ENCODE measurements at places on chromosomes 2 and 18.

- DNase-seq = no peak
These were observed 223.4 kb downstream of the TFCP2L1 start for GRCh38 chr2:121061633-121062032.

GRCh38 chr2:59046401-59047372, 805.6 kb upstream of the FANCL start:
- DNase-seq = no peak

DNA sequence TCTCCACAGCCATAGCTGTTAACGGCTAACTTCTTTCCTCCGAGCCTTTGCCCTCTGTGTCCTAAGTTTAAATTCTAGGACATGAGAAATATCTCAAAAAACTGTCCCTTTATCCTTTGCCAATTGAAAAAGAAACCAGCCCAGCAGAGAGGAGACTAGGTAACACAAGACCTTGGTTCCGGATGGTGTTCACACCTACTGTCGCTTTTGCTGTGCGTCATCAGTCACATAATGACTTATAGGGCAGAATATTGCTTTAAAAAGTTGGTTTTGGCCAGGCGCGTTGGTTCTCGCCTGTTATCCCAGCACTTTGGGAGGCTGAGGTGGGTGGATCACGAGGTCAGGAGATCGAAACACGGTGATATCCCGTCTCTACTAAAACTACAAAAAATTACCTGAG, 66.2 kb downstream of the SP3 start:
- no peak for DNase-seq

GRCh38 chr2:237691029-237691907, 63.9 kb downstream of the LRRFIP1 start:
- no peak for DNase-seq

GRCh38 chr2:132463719-132464118, 47.1 kb downstream of the GPR39 start:
- DNase-seq = no peak

DNA sequence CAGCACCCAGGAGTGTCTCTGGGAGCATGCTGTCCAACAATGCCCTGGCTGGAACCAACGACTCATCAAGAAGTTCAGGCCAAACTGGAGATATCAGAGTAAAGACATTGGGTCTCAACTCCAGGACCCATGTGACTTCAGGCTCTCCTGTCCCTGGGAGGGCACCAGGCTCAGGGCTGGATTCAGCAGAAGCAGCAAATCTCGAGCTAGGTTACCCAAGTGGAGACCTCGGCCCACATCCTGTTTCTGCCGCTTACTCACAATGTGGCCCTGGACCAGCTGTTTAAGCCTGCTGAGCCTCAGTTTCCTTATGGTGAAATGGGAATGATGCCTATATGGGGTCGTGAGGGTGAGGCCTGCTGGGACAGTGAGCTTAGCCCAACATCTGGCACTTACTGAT, 9.3 kb upstream of the OTOF start:
- no peak for DNase-seq

GRCh38 chr18:63319383-63320122, at the start of gene BCL2:
Gene BCL2 (minus strand): TSS chr18:63319769.
- peak; percentile 50 for DNase-seq

GRCh38 chr2:61988462-61989366, 83.2 kb downstream of the COMMD1 start:
- no peak for DNase-seq

- no peak for DNase-seq
These were observed 172.0 kb upstream of the ALKAL2 start for GRCh38 chr2:459931-460330.

- peak; percentile 28 for DNase-seq
These were observed at the start of gene TGFBRAP1 for GRCh38 chr2:105329561-105330495. Gene TGFBRAP1 (minus strand): TSS chr2:105329735. CDS start chr2:105308301, 21,434 bp downstream.

GRCh38 chr2:149219856-149220255, 110.5 kb upstream of the LYPD6 start:
- no peak for DNase-seq

DNA sequence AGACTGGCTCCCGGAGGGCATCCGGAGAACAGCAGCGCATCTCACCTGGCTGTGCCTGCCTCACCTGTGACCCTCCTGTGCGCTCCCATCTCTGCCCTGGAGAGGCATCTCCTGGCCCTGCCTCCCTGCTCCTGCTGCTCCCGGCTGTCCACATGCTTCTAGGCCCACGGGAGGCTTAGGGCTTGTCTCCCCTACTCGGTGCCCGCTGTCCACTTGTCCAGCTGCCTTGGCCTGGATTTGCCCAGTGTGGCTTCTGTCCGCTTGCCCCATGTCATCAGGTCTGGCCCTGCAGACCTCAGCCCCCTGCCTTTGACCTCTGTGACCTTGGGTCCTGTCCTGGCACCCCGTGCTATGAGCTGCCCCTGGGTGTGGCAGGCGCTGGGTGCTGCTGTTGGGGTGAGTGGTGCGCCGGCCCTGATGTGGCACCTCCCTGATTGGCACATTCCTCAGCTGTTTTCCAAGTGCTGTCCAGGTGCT, 4.5 kb downstream of the BOK start:
- no peak for DNase-seq

- no peak for DNase-seq
These were observed 39.2 kb downstream of the WDR33 start for GRCh38 chr2:127771756-127772155.

DNA sequence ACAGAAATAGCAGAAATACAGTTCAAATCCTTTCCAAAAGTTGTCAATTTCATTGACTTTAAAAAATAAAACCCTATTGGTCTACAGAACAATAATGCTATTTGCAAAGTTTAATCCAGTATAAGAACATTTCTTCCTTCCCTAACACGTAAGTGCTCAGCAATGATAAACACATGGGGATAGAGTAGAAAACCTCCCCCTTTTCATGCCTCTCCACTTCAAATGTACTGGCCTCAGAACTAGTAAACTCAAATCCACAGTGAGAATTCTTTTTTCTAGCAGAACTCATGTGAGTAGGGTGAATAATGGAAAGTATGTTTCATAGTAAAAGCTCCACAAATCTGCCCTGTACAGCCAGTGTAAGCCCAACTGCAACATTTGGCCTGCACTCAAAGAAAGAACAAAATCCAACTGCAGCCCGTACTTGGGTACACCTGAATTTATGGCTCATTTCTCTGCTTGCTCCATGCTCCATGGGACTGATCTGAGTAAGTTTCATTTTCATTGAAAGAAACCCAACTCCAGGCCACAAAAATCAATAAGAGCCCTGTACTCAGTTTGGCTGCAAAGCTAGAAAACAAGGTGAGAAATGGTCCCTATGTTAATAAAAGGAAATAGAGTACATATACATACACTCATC, 115.0 kb upstream of the RMDN2 start:
- no peak for DNase-seq

DNA sequence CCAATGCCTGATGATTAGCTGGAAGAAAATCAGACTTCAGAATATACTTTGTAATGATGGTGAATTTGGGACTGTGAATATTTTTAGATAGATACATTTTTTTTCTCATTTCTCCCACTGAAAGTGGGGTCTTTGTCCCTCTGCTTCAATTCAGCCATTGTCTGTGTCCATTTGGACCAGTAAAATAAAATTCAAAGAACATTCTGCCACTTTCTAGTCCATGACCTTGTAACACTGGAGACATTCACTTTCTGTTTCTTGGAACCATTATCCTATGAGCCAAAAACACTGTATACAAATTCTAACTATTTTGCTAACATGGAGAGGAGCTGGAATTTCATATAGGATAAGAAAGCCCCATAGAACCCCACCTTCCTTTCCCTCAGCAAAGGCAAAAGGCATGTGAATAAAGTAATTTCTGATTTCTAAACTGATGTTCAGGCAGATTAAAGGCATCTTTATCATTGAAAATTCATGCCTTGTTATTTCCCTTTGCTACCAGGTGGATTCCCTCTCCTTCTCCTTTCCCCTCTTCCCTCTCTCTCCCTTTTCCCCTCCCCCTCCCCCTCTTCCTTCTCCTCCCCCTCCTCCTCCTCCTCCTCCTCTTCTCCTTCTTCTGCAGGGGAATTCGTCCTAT, 2010.4 kb upstream of the LRRTM1 start:
- no peak for DNase-seq

DNA sequence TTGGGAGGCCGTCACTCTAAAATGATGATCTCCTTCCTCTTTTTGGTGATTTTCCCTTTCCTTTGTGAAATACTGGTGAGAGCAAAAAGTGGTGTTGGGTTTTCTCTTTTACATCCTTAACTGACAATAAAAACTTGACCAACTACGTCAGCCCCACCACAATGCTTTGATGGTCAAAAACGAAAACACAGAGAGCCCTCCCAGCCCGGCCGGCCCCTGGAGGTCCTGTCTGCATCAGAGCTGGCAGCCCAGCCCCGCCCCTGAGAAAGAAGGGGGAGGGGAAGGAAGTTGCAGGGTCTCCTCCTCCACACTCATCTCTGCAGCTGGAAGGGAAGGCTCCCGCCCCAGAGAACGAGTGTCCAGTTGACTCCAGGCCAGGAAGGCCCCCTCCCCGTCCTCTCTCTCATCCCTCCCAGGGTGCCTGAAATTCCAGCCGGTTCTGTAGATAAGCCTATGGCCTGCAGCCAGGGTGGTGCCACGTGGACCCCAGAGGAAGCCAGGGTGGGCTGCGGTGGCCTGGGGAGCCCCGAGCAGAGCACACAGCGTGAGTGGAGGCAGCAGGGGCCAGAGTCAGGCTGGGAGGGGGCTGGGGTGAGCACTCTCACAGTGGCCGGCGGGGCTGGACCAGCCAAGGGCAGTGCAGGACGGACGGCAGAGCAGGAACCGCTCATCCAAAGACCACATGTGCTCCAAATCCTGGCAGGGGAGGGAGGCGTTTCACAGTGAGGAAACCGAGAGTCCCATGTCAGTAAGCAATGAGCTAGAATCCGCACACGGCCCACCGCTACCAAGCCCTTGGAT, 19.8 kb downstream of the BIN1 start:
- DNase-seq = no peak

DNA sequence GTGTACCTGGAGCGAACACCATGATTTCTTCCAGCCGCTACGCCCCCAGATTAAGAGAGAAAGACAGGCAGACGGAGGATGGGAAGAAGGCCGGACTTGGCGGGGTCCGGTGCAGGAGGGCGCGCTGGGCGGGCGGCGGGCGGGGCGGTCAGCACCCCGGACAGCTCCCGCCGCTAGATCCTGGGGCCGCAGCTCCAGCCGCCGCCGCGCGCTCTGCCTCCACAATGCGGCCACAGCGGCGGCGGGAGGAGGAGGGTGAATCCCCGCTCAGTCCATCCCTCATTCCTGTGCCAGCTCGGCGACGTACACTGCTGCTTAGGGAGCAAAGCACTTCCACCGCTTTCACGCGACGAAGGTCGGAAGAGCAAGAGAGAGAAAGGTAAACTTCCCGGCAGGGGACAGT, at the start of gene AKAIN1:
TSS of gene AKAIN1 (minus strand) at position 226 of the 403 bp plus-strand sequence. CDS start at position 22, 204 bp downstream.
- DNase-seq = peak; percentile 68

DNA sequence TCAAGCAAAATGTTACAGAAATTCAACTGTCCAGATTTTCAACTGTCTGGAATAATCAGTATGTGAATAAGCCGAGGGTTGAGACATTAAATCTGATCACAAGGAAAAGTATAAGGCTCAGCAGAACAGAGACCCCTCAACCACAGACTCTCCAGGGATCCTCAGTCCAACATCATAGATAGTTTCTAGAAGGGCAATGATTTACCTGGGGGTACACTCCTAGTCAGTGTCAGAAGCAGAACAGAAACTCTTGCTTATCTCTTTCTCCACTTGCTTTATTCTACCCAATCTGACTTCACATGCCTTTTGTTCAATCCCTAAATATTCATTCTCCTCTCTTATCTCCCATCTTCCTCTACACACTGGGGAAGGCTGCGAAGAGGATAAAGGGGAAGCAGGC, 36.4 kb downstream of the ICOS start:
- DNase-seq = no peak

GRCh38 chr2:217977840-217978535, 24.8 kb downstream of the TNS1 start:
- DNase-seq = no peak

DNA sequence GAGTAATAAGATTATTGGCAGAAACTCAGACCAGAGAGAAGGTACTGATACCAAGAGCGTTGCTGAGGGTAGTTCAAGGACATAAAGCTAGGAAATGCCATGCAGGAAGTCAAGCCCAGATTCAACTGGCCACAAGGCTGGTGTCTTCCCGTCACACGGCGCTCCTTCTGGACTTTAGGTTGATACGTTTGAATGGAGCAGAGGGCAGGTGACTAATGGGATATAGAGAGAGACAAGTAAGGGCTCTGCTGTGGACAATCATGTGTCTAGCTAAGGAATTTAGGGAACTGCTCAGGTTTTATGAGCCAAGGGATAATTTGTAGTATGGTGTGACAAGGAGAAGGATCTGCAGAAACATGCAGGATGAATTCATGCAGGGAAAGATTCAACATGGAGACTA, 83.9 kb upstream of the MC2R start:
- DNase-seq = no peak

DNA sequence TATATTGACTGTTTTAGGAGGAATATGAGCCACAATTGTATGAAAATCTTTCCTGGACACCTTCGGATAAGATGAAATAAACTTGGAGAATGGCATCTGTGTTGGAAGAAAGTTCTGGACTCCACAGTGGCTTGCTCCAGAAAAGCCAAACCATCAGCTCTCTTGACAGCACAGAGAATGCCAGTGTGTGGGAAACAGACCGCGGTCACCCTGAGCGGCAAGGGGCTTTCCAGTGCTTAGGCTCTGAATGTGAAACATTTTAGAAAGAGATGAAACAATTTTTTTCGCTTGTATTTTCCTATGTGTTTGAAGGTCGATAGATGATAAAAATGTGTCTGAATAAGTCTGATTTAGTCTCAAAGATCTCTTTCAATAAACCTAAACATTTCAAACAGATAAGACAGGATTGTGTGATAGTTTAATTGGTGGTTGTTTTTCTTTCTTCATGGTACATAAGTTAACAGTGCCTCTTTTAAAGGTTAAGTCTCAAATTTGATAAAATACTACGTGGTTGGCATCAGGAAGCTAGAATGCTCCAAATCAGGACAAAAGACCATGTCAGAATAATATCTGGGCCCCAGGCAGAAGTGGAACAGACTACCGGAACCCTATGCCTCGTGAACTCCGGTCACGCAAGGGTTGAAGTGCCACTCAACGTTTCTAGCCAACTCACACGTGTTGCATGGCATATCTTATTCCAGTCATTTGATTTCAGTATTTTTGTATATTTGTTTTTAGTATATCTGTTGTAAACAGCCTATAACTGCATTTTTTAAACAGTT, 28.9 kb downstream of the PTGR3 start:
- DNase-seq = no peak

- no peak for DNase-seq
These were observed 54.8 kb downstream of the CDH20 start for GRCh38 chr18:61388010-61388409.

DNA sequence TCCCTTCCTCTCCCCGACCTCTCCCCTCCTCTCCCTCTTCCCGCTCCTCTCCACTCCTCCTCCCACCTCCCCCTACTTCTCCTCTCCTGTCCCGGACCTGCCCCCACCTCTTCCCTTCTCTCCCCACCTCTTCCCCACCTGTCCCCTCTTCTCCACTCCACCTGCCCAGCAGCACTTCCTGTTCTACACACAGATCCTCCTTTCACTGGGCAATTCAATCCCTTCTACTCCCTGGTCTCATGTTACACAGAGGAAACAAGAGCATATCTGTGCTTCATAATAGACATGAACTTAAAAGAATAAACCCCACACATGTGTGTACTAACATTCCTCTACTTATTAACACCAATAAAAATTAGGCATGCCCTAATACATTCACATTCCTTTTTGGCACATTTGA, 34.8 kb downstream of the TIMM21 start:
- no peak for DNase-seq
